ENCODE measurements at places on chromosomes 7 and 10.

- DNase-seq = no peak
Measured at GRCh38 chr7:34011696-34012095, 106.4 kb downstream of the BMPER start.

DNA sequence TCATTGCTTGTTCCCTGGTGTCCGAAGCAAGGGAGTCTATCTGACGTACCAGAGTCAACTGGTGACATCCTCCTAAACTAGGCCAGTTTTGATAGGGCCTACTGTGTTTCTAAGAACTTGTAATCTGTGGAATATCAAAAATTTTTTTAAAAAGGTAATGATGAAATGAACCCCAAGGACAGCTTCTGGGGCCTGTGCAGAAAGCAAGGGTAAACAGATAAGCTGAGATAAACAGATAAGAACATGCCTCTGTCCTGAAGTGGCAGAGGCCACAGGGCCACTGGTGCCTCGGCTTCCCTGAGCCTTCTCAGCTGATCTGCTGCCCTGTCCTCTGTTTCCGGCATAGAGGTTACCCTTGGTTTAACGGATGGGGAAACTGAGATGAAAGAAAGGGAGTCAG, 8.8 kb downstream of the GRK5 start:
- no peak for DNase-seq

DNA sequence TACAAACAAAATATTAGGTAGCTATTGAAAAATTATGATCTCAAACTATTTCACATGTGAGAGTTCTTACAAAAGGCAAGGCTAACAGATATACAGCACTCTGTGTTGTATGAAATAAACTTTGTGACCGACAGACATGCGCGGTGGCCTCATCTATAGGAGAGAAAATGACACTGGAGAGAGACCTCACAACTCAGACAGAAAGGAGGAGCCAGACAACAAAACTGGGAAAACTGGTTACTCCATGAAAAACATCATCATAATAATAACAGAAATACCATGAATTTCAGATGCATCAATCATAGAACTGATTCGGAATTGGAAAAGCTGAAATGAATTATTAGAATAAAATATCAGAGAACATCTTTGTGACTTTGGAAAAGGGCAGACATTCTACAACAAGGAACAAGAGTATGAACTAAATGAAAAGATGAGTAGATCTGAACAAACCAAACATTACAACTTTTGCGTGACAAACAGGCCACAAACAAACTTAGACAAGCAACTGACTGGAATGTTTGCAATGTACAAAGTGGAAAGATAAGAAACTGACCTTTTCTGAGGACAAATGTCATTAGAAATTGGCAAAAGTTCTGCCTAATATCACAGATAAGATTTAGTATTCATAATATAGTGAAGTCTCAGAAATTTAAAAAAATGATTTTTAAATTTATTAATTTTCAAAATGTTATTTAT, 69.3 kb downstream of the TNS3 start:
- DNase-seq = no peak

GRCh38 chr10:101358706-101359300, 4.8 kb downstream of the BTRC start:
- no peak for DNase-seq

- no peak for DNase-seq
Measured at GRCh38 chr10:58028597-58029366, 238.9 kb downstream of the IPMK start.

Data from LNCaP clone FGC (cell line).